ENCODE measurements at places on chromosomes 12 and 14.
A peak's percentile ranks its signal among the peaks of the same experiment; 100 is the strongest.

GRCh38 chr12:40287369-40287975 lies 62.7 kb downstream of the LRRK2 start:
- no peak for DNase-seq
- no peaks in the 10 kb centered on the region for H3K4me1 ChIP-seq

- no peak overlapping the region for H3K4me3 ChIP-seq
- no peaks in the 10 kb centered on the region for H3K4me1 ChIP-seq
- no peak for DNase-seq
- H3K27ac ChIP-seq = no peak overlapping the region
Observed at GRCh38 chr12:6361834-6362233, 13.5 kb downstream of the SCNN1A start.

DNA sequence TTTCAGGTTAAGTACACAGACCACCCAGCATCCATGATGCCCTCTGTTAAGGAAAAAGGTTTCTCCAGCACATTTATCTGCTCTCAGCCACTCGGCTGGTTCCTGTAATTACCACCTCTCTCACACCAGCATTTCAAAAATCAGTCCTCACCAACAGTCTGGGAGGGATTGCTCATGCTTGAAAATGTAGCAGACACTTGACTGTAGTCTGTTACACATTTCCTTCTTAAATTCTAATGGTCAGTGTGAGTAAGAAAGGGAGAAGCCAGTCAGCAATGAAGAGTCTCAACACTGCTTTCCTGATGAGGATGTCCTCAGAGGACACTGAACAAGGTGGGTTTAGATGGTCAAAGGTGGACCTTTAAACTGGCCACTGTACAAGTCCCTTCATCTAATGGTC lies 6.0 kb downstream of the ZBTB39 start:
- H3K4me3 ChIP-seq = no peak overlapping the region
- no peak overlapping the region for H3K27ac ChIP-seq
- DNase-seq = no peak
- H3K36me3 ChIP-seq = peaks cover 63% of the 10 kb centered on the region

DNA sequence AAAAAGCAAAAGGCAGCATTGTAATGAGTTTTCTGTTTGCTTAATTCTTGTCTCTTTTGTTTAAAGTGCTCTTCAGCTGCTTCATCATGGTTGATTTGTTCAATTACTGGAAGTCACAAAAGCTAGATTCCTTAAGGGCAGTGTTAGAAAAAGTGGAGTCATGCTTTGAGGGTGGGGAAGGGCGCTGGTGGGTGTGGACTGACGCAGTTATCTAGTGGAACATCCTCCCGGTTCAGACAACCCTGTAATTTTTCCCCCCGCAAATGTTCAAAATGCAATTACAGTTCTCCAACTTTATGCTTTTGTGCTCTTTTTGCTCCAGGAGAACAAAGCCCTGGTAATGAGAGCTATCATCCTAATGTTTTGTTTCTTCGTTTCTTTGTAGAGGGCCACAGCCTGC lies 2.1 kb downstream of the AKAP6 start:
- H3K4me1 ChIP-seq = no peaks in the 10 kb centered on the region
- DNase-seq = peak; percentile 58
- peak overlapping the region; percentile 58 for H3K27ac ChIP-seq
- no peak overlapping the region for H3K4me3 ChIP-seq

DNA sequence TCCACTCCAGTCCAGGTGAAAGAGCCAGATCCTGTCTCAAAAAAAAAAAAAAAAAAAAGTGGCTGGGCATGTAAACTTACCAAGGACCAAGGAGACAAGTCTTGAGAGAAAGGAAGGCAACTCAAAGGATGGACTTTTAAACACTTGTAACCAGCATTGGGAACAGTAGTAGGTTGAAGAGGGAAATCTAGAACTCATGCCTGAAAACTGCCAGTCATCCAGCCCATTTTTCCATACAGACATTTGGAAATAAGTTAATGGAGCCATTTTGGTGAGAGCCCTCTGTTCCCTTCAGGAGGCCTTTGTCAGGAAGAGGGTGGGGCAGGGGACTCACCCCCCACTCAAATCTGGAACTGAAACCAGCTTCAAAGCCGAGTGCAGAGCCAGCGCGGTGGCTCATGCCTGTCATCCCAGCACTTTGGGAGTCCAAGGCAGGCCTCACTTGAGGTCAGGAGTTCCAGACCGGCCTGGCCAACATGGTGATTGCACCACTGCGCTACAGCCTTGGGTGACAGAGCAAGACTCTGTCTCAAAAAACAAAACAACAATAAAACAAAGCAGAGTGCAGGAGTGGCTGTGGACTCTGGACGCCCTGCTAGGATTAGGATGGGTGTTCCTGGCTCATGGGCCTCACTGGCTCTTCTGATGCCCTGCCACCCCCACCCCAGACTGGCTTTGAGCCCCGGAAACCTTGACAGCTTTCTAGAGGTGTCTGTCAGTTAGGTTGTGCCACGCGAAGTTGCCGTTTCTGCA lies 1.6 kb upstream of the MLXIP start:
- H3K27ac ChIP-seq = peak overlapping the region; percentile 9
- H3K27me3 ChIP-seq = no peaks in the 10 kb centered on the region
- H3K36me3 ChIP-seq = peaks cover 6% of the 10 kb centered on the region
- H3K4me3 ChIP-seq = no peak overlapping the region
- peaks cover 34% of the 10 kb centered on the region for H3K4me1 ChIP-seq
- DNase-seq = no peak

DNA sequence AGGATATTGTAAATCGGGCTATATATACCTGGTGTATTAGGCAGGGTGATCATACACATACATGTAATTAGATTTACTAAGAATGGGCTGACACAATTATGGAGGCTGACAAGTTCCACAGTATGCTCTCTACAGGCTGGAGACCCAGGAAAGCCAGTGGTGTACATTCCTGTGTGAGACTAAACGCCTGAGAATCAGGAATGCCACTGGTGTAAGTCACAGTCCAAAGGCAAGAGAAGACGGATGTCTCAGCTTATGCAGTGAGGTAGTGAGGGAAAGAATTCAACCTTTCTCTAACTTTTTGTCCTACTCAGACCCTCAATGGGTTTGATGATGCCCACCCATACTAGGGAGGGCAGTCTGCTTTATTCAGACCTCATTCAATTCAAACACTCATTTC lies 57.1 kb downstream of the METTL25 start:
- no peaks in the 10 kb centered on the region for H3K27me3 ChIP-seq
- H3K36me3 ChIP-seq = no peaks in the 10 kb centered on the region
- H3K4me1 ChIP-seq = no peaks in the 10 kb centered on the region

- no peaks in the 10 kb centered on the region for H3K36me3 ChIP-seq
- H3K4me1 ChIP-seq = peaks cover 21% of the 10 kb centered on the region
- no peak overlapping the region for H3K4me3 ChIP-seq
- H3K27ac ChIP-seq = no peak overlapping the region
- no peak for DNase-seq
- no peaks in the 10 kb centered on the region for H3K27me3 ChIP-seq
Observed at GRCh38 chr12:131865180-131865875, 29.1 kb upstream of the ULK1 start.

DNA sequence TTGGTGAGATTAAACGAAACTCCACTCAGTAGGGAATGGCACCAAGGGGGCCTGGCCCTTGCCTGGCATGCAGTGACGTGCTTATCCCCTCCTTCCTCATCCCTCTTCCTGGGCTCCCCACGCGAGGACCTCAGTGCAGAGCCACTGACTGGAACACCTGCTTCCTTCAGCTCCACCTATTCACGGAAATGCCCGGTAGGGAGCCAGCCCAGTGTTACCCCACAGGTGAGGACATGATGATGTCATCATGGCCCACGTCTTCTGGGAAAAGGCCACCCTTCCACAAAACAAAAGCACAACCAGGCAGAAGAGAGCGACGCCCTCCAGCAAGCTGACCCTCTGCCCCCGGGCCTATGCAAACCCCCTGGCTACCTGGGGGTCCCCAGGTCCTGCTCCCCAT lies 42.1 kb downstream of the CCDC85C start:
- no peaks in the 10 kb centered on the region for H3K27me3 ChIP-seq
- no peaks in the 10 kb centered on the region for H3K36me3 ChIP-seq
- H3K27ac ChIP-seq = no peak overlapping the region
- H3K4me3 ChIP-seq = no peak overlapping the region

- no peak overlapping the region for H3K4me3 ChIP-seq
- no peak for DNase-seq
- H3K27me3 ChIP-seq = peaks cover 49% of the 10 kb centered on the region
- peaks cover 30% of the 10 kb centered on the region for H3K4me1 ChIP-seq
- no peaks in the 10 kb centered on the region for H3K36me3 ChIP-seq
- no peak overlapping the region for H3K27ac ChIP-seq
Observed at GRCh38 chr12:47750229-47750798, 8.4 kb downstream of the RAPGEF3 start.

DNA sequence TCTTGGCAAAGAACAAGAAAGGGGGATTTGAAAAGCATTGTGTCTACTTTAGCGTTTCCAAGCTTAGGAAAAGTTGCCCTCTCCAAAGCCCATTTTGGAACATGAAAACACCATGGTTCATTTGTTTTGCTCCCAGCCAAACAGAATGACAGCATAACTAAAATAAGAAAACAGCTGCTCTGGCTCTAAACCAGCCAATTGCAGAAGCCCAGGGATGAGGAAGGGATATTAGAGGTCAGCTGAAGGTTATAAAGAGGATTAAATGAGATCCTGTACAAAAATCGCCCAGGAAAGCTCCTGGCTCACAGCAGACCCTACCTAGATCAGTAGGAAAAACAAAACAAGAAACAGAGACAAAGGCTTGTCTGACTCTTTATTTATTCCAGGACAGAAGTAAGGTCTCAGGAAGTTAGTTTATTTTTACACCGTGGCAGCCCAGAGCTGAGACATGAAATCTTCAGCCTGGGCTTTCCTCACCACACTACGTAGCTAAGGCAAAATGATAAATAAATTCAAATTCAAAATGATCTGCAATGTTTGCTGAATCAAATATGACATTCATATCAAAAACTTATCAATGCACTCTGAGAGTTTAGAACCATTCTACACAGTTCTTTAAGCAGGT lies 25.9 kb downstream of the SPX start:
- no peaks in the 10 kb centered on the region for H3K36me3 ChIP-seq
- H3K27ac ChIP-seq = no peak overlapping the region
- no peak for DNase-seq
- H3K4me3 ChIP-seq = no peak overlapping the region
- no peaks in the 10 kb centered on the region for H3K4me1 ChIP-seq

GRCh38 chr14:55411426-55412389 lies at the start of gene ATG14:
Gene ATG14, minus strand, starts transcription at chr14:55411830. Its CDS starts 8 bp downstream, at chr14:55411822.
- peak within 1 kb of the TSS; percentile 72 for H3K27ac ChIP-seq
- DNase-seq = peak; percentile 92
- peaks cover 3% of the 10 kb centered on the region for H3K4me1 ChIP-seq

- H3K27me3 ChIP-seq = no peaks in the 10 kb centered on the region
- no peak for DNase-seq
- H3K4me3 ChIP-seq = no peak overlapping the region
- H3K27ac ChIP-seq = no peak overlapping the region
- peaks cover 2% of the 10 kb centered on the region for H3K4me1 ChIP-seq
- H3K36me3 ChIP-seq = no peaks in the 10 kb centered on the region
Observed at GRCh38 chr12:617304-617915, 45.8 kb downstream of the NINJ2 start.

DNA sequence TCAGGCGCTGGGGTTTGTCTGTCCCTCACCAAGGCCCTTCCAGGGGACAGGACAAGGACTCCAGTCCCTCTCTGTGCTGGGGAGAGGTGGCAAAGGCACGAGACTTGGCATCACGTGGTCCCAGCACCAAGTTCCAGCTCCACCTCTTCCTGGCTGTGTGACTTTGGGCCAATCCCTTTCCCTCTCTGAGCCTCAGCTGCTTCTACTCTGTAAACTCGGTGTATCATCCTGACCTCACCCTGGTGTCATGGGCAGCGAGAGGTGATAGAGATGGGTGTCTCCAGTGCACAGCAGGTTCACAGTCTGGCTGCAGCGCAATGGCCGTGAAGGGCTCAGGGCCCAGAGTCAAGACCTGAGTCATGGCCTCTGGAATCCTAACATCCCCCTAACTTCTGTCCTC lies 54.0 kb downstream of the MVK start:
- H3K4me3 ChIP-seq = no peak overlapping the region
- no peaks in the 10 kb centered on the region for H3K4me1 ChIP-seq
- H3K27ac ChIP-seq = no peak overlapping the region
- DNase-seq = no peak
- H3K36me3 ChIP-seq = no peaks in the 10 kb centered on the region
- H3K27me3 ChIP-seq = peaks cover 24% of the 10 kb centered on the region

GRCh38 chr12:28879379-28879778 lies 269.7 kb upstream of the FAR2 start:
- no peak for DNase-seq
- H3K4me1 ChIP-seq = no peaks in the 10 kb centered on the region
- H3K27ac ChIP-seq = no peak overlapping the region
- no peaks in the 10 kb centered on the region for H3K36me3 ChIP-seq

GRCh38 chr12:110244829-110245228 lies 36.2 kb upstream of the ATP2A2 start:
- no peaks in the 10 kb centered on the region for H3K36me3 ChIP-seq
- no peak overlapping the region for H3K27ac ChIP-seq
- peaks cover 5% of the 10 kb centered on the region for H3K4me1 ChIP-seq
- H3K27me3 ChIP-seq = no peaks in the 10 kb centered on the region

GRCh38 chr14:70905301-70905700 lies 2.0 kb upstream of the PCNX1 start:
- H3K27me3 ChIP-seq = no peaks in the 10 kb centered on the region
- no peak overlapping the region for H3K4me3 ChIP-seq
- H3K27ac ChIP-seq = no peak overlapping the region
- H3K4me1 ChIP-seq = peaks cover 2% of the 10 kb centered on the region
- H3K36me3 ChIP-seq = no peaks in the 10 kb centered on the region
- no peak for DNase-seq

GRCh38 chr12:66403746-66404145 lies 101.5 kb downstream of the HELB start:
- no peak overlapping the region for H3K27ac ChIP-seq
- no peaks in the 10 kb centered on the region for H3K36me3 ChIP-seq
- DNase-seq = no peak
- no peak overlapping the region for H3K4me3 ChIP-seq

DNA sequence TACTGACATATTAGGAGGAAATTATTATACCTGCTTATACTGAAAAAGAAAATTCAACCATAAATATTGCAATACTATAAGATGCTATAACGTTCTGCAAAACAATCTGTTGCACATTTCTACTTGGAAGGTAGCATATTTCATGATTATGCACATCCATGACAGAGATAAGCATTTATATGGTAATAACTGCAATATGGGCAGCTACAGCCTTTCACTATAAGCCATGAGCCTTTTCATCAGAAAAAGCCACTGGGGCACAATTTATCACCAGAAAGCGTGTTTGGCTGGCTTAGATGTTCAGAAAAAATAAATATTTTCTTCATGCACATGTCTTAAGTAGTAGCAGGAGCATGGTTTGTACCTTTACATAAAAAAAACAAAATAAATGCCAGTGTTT lies 340.7 kb downstream of the GALC start:
- no peaks in the 10 kb centered on the region for H3K36me3 ChIP-seq
- no peak overlapping the region for H3K27ac ChIP-seq
- DNase-seq = no peak
- no peak overlapping the region for H3K4me3 ChIP-seq
- no peaks in the 10 kb centered on the region for H3K27me3 ChIP-seq

- no peak for DNase-seq
- no peak overlapping the region for H3K27ac ChIP-seq
- H3K27me3 ChIP-seq = peaks cover 3% of the 10 kb centered on the region
- no peak overlapping the region for H3K4me3 ChIP-seq
- H3K4me1 ChIP-seq = no peaks in the 10 kb centered on the region
- H3K36me3 ChIP-seq = no peaks in the 10 kb centered on the region
Observed at GRCh38 chr14:93708311-93708734, 80.0 kb downstream of the PRIMA1 start.
